ENCODE measurements at places on chromosomes 7 and 10.

DNA sequence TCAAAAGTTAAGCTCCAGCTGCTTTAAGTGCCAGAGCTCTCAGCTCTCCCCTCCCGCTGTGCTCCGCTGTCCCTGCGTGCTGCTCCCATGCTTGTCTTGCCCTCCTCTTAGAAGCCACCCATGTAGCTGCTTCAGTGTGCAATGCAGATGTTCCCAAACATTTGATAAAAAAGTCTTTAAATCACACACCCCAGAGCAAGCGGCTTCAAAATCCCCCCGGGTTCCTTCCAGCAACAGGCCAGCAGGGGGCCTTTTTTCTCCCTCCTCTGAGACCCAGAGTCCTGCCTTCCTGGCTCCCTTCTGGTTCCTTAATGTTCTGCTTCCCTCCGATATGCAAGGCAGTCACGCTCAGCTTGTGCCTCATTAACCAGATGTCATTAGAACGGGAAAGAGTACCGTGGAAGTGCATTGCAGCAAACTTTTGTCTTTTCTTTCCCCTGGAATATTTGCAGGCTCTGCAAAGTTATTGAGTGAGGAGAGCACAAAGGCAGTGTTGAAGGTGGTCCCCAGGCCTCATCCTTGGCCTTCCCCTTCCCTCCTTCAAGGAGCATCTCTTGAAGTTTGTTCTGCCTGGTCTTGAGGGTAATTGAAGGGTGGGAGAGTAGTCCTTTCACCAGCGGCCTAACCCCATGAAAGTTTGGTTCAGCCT, 25.5 kb downstream of the LDB3 start:
- peak; percentile 3 for DNase-seq

GRCh38 chr10:28343987-28344895, 41.4 kb upstream of the MPP7 start:
- no peak for DNase-seq

- DNase-seq, result no peak
Observed at GRCh38 chr10:26821699-26822570, 38.8 kb downstream of the ABI1 start.

GRCh38 chr10:11824376-11824775, 1.2 kb downstream of the PROSER2 start:
- DNase-seq, result no peak

- DNase-seq, result no peak
Observed at GRCh38 chr10:87723500-87723899, 63.8 kb downstream of the PAPSS2 start.

DNA sequence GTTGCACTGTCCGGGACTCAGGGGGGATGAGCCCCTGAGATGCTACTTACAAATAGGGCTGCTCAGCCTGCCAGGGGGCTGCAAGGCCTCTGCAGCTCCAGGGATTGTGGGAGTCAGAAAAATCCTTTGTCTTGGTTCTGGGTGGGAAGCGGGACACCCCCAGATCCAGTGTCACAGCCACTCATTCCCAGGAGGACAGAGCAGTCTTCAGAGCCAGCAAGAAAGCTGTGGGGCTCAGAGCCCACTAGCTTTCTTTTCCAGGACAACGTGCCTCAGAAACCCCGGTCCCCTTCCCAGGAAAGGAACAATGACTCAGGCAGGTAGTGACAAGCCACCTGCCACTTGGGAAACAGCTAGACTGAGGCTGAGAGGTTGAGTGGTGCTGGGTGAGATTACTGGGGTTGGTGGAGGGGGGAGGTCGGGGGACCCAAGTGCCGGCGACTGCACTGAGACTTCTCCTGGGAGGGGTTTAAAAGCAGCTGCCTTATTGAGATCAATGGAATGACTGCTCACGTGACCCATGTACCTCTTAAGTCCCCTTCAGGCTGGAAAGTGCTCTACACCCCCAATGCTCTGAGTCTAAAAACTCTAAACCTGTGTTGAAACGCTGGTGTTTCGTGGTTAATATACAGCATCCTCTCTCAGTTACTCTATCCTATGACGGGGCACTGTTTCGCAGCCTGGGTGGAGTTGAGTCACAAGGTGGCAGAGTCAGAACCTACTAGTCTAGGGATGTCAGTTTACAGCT, 123.6 kb downstream of the UBE2H start:
- DNase-seq, result no peak

GRCh38 chr7:114414156-114415063, at the start of gene FOXP2:
Gene FOXP2, plus strand, starts transcription at chr7:114414815. Its CDS starts 11,697 bp downstream, at chr7:114426512.
- no peak for DNase-seq

GRCh38 chr7:27242555-27243339, at the start of gene EVX1:
Gene EVX1, plus strand, starts transcription at chr7:27242802. Its CDS starts 229 bp downstream, at chr7:27243031.
- no peak for DNase-seq

DNA sequence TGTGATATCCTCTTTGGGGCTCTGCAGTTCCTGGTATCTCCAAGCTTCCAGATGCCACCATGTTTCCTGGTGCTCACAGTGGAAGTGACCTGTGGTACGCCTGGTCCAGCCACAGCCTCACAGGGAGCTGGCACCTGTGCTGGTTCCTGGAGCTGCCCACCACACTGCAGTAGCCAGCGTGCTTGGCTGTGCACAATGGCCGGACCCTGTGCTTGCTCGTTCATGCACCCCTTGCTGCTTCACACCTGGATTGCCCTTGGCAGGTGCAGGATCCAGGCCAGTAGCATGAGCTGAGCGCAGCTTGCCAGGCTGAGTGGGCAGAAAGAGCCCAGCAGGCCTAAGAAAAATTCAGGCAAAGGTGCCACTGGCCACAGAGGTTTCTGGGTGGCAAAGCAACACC, 11.4 kb upstream of the ECHDC3 start:
- no peak for DNase-seq

GRCh38 chr7:12458520-12459131, 55.0 kb upstream of the VWDE start:
- no peak for DNase-seq

GRCh38 chr7:70694971-70695794, 436.8 kb upstream of the GALNT17 start:
- DNase-seq, result no peak

DNA sequence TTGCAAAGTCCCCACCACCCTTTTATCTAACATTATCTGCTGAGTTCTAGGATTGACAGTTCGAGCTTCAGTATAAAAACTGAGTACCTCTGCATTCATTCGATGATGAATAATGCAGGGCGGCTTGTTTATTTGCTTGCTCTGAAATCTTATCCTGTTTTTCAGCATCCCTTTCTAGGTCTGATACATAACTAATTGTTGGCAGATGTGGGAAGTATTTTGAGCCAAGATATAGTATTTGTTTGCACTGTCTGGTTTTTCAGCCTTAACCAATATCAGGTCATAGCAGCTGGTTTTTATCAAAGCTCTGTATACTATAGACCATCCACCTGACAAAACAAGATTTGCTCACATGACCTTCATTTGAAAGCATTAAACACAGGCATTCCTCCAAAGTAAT, 161.4 kb downstream of the TFEC start:
- DNase-seq, result no peak

DNA sequence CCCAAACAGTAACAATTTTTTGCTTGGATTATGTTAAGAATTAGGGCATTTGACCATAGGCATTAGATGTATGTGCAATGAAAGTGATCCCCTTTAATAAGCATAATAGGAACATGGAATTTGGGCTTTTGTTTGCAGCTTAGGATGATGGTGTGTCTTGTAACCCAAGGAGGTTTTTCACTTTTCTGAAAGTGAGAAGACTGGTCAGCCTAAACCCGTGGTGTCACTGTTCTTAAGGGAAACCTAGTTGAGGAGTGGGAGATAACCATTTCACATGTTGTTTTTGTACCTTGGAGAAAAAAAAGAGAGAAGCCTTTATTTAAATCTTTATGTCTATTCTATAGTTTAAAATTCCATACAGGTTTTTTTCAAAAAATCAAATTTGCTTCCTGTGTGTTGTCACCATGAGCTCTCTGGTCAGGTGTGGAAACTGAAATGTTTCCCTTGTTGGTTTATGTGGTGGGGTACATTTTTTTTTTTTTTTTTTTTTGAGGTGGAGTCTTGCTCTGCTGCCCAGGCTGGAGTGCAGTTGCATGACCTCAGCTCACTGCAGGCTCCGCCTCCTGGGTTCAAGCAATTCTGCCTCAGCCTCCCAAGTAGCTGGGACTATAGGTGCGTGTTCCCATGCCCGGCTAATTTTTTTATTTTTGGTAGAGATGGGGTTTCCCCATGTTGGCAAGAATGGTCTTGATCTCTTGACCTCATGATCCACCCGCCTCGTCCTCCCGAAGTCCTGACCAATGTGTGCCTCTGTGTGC, 7.7 kb downstream of the CCM2 start:
- DNase-seq, result no peak

DNA sequence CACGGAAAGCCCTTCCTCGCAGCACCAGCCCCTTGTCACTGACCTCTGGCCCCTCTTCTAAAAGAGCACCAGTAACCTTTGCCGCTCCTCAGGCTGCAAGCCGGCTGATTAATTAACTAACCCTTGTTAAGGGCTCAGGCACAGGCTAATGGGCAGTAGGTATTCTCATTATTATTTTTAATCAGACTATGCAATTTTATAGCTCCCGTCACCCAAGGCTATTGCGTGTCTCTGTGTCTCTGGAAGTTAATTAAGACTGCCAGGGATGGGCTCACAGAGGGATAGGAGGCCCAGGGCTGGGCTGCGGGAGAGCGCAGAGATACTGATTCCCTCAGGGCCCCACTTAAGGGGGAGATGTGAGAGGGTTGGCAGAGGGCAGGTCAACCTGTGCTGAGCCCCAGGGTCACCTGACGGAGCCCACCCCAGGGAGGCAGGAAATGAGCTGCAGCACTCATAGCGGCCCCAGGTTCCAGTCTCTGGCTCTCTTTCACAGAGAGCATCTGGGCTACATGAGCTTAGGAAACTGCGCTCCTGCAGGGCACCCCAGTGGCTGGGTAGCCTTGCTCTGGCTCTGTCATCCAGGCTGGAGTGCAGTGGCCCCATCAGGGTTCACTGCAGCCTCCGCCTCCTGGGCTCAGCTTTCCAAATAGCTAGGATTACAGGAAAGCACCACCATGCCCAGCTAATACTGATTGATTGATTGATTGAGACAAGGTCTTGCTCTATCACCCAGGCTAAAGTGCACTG, 92.2 kb upstream of the LRRC4 start:
- no peak for DNase-seq

DNA sequence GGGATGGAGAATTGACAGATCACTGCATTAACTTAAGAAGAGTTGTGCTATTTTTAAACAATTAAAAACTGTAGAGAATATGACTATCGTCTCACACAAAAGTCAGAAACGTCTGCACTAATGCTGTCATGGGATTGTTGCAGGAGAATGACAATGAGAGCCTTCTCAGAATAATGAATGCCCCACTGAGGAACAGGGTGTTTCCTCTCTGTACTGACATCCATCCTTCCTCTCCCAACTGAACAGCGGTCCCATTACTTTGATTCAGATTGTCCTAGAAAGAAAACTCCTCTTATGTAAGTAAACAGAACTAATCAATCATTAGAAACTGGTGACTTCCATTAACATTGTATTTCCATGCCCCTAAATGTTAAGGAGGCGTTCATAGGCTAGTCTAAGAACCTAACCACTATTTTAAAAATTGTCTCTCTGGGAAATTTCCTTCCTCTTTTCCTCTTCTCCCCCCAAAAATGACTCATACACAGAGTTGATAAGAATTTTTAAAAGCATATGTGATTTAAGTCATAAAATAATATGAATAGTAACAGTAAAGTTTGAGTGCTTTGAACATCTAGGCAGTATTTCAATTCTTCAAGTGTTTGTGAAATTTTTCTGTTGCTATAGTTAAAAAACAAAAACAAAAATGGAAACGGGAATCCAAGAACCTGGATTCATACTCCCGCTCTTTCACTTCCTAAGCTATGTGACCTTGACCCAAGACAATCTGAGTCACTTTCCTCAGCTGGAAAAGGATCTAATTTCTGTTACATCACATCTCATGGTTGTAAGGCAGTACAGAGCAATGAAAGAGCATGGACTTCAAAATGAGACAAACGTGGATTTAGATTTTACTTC, 12.7 kb upstream of the MACC1 start:
- DNase-seq, result no peak

DNA sequence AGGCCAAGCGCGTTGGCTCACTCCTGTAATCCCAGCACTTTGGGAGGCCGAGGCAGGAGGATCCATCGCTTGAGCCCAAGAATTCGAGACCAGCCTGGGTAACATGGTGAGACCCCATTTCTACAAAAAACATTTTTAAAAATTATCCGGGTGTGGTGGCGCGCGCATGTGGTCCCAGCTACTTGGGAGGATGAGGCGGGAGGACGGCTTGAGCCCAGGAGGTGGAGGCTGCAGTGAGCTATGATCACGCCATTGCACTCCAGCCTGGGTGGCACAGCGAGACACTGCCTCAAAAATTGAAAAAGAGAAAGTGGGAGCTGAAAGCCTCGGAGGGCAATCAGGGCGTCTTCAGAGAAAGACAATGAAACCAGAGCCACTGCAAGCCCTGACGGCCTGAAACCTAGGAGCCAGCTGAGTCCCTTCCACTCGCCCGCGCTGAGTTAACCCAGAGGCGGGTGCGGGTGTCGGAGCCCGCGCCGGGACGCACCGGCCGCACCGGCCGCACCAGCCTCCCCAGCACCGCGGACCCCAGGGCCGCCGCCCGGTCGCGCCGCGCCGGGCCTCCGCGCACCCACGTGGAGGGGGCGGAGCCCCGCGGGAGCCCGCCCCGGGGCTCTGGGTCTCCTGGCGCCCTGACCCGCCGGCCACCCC, 22.4 kb downstream of the ZFAND2A start:
- no peak for DNase-seq

- DNase-seq, result no peak
Observed at GRCh38 chr10:99850021-99850766, 67.8 kb downstream of the ABCC2 start.

GRCh38 chr10:74634995-74635536, 191.3 kb upstream of the KAT6B start:
- DNase-seq, result no peak

DNA sequence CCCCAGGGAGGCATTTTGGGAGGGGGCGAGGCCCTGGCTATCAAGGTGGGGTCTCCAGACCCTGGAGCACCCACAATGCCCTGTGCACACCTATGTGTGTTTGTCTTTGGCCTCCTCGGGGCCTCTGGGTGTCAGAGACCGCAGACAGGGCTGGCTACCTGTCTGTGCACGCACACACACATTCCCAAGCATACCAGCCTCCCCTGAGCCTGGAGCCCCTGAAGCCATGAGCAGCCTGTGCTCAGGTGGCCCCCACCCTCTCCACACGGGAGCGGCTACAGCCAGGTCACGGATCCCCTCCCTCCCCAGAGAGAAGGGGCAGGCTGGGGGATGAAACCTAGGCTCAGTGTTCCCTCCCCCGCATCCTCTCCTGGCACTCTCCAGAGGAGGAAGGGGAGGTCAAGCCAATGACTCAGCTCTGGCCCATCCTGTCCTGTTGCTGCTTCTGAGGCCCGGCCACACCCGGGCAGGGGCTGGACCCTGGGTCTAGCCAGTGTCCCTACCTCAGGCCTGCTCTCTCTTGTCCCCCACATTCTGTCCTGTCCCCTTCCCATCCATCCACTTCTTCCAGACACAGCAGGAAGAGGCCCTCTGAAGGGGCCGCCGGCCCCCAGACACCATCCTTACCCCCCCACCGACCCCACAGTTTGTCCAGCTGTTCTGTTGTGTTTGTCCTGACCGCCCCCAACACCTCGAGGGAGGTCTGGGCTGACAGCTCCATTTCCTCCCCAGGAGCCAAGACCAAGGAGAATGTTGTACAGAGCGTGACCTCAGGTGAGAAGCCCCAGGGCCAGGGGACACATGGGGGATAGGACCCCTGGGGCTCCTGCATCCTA, 720 bp downstream of the SNCG start:
- DNase-seq, result no peak
